Nucleus accumbens (tissue), 56 donors: ENCODE measurements at places on chromosomes 13 and 19.

- no peak for DNase-seq
Measured at GRCh38 chr19:31910224-31910623, 435.2 kb upstream of the ZNF507 start.

DNA sequence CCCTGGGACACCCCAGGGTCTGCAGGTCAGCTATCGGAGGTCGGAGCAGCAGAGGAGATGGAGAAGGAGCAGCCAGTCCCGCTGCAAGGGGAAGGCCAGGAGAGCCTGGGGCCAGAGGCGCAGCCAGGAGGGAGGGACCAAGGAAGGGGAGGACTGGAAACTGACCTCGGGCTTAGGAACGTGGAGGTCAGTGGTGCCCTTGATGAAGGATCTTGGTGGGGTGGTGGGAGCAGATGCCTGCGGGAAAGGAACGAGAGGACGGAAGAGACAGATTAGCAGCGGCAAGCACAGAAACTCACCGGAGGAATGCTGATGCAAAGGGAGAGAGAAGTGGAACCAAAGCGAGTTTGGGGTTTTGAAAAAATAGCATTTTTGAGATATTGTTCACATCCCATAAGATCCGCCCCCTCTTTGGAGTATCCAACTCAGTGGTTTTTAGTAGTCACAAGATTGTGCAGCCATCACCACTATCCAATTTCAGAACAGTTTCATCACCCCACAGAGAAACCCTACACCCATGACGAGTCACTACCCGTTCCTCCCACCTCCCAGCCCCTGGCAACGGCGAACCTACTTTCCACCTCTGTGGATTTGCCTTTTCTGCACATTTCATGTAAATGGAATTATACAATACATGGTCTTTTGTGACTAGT, 22.1 kb downstream of the PLEKHF1 start:
- DNase-seq = no peak

GRCh38 chr19:19744641-19745040, 11.7 kb upstream of the ZNF14 start:
- no peak for DNase-seq

- peak; percentile 25 for DNase-seq
Measured at GRCh38 chr13:98890186-98890585, 87.7 kb downstream of the DOCK9 start.

- no peak for DNase-seq
Measured at GRCh38 chr19:29798774-29799497, 12.9 kb upstream of the CCNE1 start.
